GM12892 (cell line): ENCODE measurements at places on chromosomes 2 and 18.

- no peak for DNase-seq
Measured at GRCh38 chr2:42569883-42570282, 1.5 kb downstream of the MTA3 start.

GRCh38 chr2:238294046-238294392 is 5.6 kb upstream of the PER2 start:
- no peak for DNase-seq

DNA sequence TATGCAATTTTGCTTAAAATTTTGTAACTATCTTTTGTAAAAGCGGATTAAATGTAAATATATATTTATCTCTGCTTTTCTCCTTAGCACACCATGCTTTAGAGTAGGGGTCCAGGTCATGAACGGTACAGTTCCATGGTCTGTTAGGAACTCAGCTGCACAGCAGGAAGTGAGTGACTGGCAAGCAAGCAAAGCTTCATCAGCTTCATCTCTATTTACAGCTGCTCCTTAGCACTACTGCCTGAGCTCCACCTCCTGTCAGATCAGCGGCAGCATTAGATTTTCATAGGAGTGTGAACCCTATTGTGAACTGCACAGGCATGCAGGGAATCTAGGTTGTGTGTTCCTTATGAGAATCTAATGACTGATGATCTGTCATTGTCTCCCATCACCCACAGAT is 959.0 kb upstream of the SLC39A10 start:
- DNase-seq, result no peak

- no peak for DNase-seq
Measured at GRCh38 chr2:235383272-235383843, 110.5 kb upstream of the AGAP1 start.

- DNase-seq, result no peak
Measured at GRCh38 chr2:152637251-152637650, 80.0 kb downstream of the PRPF40A start.

DNA sequence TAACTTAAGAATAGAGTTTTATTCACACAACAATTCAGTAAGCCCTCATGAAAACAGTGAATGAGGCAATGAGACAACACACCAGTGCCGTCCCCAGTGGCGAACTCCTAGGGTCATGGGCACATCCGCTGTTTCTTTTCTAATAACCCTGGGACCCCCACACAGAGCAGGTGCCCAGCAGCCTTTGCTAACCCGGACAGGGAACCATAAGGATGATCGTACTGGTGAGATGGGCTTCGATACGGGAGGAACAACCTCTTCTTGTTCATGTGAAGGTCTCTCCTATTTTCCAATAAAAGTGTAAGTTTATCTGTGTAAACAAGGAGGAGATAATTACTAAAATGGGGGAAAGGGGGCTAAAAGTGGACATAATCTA is 97.4 kb upstream of the MGAT4A start:
- DNase-seq, result no peak

DNA sequence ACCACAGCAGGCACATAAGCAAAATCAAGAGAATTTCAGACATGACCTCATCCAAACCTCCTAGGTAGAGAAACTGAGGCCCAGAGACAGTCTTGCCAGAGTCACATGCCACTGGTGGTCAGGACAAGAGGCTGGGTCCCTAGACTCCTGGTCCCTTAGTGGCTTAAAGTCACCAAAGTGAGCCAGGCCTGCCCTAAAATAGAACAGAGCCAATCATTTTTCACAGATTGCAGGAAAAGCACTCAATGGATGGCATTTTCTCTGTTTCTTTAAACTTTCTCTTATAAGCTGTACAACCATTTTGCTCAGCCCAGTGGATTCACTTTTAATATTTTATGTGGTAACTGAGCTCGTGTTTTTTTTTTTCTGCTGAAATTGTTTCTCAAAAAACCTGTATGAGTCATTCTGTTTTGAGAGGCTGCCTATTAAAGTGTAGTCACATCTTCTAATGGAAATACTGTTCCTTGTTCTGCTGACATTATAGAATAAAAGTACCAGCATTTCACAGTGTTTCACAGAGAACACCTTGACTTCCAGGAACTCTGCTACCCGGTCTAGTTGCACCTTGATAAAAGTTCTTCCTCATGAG is 29.6 kb downstream of the STEAP3 start:
- DNase-seq, result no peak

GRCh38 chr2:69017080-69017479 is 4.1 kb downstream of the ANTXR1 start:
- DNase-seq, result no peak

DNA sequence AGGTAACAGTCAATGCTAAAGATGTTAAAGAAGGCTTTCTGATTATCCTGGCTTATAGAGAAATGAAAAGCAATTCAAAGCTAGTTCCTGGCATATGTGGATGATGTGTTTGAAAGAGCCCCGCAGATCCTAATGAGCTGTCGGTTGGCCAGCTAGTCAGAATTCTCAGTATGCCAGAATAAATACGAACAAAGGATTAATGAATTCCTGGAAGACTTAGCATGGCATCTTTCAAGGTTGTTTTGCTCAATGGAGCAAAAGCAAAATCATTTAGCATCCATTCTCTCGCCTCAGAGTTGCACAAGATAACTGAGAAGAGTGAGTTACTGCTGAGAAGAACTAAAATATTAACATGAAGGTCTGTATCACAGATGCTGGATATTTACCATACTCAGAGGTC is 307.6 kb downstream of the RIT2 start:
- DNase-seq, result no peak

DNA sequence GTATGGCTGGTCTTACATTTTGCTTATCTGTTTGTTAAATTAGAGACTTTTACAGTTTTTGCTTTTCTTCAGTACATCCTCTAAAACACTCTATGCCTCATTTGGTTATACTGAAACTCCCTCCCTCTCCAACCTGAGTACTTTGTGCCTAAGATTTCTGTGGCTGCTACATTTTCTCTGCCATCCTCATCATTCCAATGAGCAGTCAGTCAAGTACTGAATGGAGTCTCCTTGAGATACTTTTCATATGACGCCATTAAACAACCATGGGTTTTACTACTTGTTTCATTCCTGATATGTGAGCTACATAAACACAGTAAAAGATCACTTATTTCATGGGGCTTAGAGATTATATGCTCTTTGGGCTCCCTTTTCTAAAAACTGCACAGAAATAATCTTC is 196.7 kb upstream of the EPC2 start:
- DNase-seq, result no peak

DNA sequence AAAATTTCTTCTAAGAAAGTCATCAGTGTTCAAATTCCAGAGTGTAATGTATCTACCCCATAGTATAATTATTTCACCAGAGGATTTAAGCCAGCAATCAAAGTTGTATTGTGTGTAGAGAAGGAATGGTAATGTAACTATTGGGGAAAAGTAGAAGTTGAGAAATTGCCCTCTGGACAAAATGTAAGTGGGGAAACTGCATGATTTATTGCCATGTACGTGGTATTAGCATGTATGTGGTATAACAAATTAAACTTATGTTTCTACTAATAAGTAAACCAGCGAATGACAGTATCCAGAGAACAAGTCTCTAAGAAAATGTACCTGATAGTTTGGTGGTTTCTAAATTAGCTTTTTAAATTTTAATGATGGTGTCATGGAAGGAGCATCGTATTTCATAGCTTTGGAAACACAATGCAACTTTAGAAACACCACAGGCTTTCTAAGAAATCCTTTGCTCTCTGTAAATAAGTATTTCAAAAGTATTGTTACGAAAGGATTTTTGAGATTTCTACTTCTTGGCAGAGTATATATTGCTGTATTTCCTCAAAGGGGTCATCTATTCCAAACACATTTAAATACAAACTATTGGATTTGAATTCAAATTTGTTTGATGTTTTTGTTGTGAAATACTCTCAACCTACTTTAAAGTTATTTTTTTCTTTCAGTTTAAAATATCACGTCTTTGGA is 1018.9 kb upstream of the ZEB2 start:
- DNase-seq, result no peak

- DNase-seq, result no peak
Measured at GRCh38 chr2:144937910-144938709, 418.2 kb upstream of the ZEB2 start.

DNA sequence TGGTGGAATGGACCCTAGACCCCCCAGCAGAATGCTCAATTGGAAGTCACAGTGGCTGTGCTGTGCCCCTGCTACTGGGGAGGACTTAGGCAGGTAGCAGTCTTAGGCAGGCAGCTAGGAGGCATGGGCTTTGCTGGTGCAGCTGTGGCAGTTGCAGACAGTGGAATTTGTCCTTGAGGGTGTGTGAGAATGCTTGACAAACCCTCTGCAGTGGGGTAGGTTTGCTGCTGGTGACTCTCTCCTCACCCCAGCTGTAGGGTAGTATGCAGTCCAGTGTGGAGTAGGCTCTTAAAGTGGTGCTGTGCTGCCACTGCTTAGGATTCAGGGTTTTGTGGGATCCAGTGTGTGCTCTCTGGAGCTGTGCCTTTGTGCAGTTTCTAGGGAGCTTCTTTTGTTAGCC is 61.3 kb downstream of the NUP35 start:
- no peak for DNase-seq

- no peak for DNase-seq
Measured at GRCh38 chr2:104405623-104406022, 448.3 kb upstream of the POU3F3 start.

GRCh38 chr18:77346208-77346810 is 96.7 kb downstream of the GALR1 start:
- no peak for DNase-seq

GRCh38 chr2:233811087-233811486 is 33.0 kb downstream of the MROH2A start:
- DNase-seq, result no peak

- DNase-seq, result no peak
Measured at GRCh38 chr18:76495435-76496193, 572 bp upstream of the ZNF516 start.

- DNase-seq, result no peak
Measured at GRCh38 chr2:62663920-62664795, 41.4 kb upstream of the EHBP1 start.

DNA sequence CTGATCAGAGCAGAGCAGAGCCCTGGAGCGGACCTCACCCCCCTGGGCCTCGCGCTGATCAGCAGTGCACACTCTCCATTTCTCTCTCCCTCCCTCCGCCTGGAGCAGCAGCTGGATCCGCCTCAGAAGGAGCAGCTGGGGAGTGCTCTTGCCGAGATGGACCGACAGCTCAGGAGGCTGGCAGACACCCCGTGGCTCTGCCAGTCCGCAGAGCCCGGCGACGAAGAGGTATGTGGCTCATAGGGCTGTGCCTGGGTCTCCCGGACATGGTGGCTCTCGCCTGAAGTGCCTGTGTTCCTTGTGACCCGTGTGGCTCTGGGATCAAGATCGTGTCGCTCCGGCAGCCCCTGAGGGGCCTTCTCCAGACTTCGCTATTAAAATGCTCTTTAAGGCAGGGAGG is 102.5 kb downstream of the USP40 start:
- no peak for DNase-seq

- no peak for DNase-seq
Measured at GRCh38 chr2:179525340-179525739, 260.7 kb upstream of the SESTD1 start.
